NCI-H446 (cell line): ENCODE measurements at places on chromosomes 1 and 21.

DNA sequence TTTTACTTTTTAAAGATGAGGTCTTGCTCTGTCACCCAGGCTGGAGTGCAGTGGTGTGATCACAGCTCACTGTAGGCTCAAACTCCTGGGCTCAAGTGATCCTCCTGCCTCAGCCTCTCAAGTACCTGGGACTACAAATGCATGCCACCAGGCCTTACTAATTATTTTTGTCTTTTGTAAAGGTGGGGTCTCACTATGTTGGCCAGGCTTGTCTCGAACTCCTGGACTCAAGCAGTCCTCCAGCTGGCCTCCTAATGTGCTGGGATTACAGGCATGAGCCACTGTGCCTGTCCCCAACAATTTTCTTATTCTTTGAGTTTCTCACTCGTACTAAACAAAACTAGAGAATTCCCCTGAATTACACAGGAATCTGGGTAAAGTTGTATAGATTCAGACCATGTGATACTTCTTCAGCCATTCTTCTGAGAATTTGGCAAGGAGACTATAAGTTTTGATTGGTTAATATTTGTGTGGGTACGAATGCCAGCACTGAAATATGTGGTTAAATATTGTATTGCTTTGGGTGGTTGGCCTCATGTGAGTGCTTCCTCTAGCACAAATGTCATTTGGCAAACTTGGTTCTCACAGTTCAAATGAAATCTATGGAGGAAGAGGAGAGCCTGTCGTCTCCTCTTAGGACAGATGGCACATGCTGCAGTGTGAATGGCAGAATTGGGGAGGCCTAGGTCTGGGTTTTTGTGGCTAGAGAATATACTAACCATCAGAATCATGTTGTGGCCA is 104.9 kb downstream of the RUNX1 start:
- DNase-seq, result no peak

GRCh38 chr1:155069551-155070157 is 6.1 kb downstream of the EFNA4 start:
- peak; percentile 59 for DNase-seq

- no peak for DNase-seq
These were observed 179.1 kb downstream of the DUSP10 start for GRCh38 chr1:221562542-221563475.

GRCh38 chr21:46545363-46545762 is 59.5 kb downstream of the S100B start:
- no peak for DNase-seq

- DNase-seq, result peak; percentile 99
These were observed 11.7 kb upstream of the ENO1 start for GRCh38 chr1:8889925-8890785.

GRCh38 chr1:66752671-66753371 is 562 bp downstream of the DYNLT5 start:
- no peak for DNase-seq

- no peak for DNase-seq
These were observed 62.4 kb upstream of the STUM start for GRCh38 chr1:226486161-226486560.

DNA sequence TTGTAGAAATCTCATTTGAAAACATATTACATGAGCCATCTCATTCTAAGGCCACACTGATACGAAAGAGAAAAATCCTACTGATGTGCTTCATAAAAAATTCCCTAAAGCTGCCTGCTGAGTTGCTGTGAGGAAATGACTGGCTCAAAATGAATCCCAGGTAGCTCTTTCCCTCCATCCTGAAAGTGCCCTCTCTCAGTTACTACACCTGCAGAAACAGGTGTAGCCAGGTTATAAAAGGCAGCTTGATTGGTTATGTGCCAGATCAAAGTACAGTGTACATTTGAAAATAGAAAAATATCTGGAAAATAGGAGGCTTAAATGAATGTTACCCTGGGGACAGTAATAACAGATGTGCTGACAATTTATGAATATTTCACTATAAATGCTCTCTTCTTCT is 833.4 kb upstream of the ADGRL4 start:
- DNase-seq, result no peak

- DNase-seq, result no peak
These were observed 5.1 kb downstream of the DNAJB4 start for GRCh38 chr1:78009836-78010235.

GRCh38 chr1:203276916-203277545 is 28.3 kb upstream of the BTG2 start:
- DNase-seq, result no peak

- no peak for DNase-seq
These were observed 79.5 kb upstream of the PALMD start for GRCh38 chr1:99566290-99567021.

DNA sequence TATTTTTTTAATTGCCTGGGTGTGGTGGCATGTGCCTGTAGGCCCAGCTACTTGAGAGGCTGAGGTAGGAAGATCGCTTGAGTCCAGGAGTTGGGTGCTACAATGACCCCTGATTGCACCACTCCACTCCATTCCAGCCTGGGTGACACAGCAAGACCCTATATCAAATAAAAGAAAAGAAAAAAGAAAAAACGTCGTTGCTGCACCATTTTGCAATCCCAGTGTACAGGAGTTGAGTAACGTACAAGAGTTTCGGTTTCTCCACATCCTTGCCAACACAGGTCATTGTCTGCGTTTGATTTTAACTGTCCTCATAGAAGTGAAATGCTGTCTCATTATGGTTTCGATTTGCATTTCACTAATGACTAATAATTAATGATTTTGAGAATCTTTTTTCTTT is 7.9 kb downstream of the ZNF684 start:
- DNase-seq, result no peak

GRCh38 chr1:5926686-5927435 is 65.4 kb downstream of the NPHP4 start:
- no peak for DNase-seq

DNA sequence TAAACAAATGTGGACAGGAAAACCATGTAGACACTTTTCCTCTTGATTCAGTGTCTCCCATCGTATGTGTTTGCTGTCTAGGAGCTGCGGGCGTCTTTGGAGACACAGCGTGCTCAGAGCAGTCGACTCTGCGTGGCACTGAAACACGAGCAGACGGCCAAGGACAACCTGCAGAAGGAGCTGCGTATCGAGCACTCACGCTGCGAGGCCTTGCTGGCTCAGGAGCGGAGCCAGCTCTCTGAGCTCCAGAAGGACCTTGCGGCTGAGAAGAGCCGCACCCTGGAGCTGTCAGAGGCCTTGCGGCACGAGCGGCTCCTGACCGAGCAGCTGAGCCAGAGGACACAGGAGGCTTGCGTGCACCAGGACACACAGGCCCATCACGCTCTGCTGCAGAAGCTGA is 27.2 kb upstream of the DIP2A start:
- DNase-seq, result no peak

- DNase-seq, result peak; percentile 65
These were observed 87.0 kb downstream of the NMNAT2 start for GRCh38 chr1:183331091-183331742.

DNA sequence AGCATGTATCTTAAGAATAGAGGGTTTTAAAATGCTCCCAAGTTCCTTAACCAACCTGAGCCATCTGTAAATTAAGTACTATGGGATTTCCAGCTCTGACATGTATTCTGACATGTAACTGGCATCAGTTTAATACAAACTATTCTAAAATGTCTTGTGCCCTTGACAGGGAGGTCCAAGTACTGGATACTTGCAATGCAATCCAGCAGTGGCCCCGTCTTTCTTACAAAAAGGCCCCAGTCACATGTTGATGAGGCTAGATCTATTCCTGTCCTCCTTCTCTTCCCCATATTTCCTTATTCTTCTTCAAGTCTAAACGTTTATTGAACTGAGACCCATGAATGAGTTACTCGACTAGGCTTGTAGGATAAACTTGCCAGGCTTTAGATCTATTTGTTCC is 46.4 kb downstream of the MRPL39 start:
- no peak for DNase-seq

GRCh38 chr1:175272361-175272760 is 79.8 kb upstream of the KIAA0040 start:
- DNase-seq, result no peak

- no peak for DNase-seq
These were observed 239.6 kb upstream of the FOXD3 start for GRCh38 chr1:63082766-63083165.
